ENCODE measurements at places on chromosomes 12 and 14. TPM values are rescaled to one million over a fixed set of nuclear protein-coding genes. Genes with fewer than 3 reads are reported as not detected.

The BCL11B gene
- total RNA-seq: 0.09 TPM

The EML1 gene
- 32.1 TPM for total RNA-seq

The A2ML1 gene
- not detected for total RNA-seq

The BRF1 gene
- 40.8 TPM for total RNA-seq

The KRT72 gene
- not detected for total RNA-seq

The OLR1 gene
- not detected for total RNA-seq

The KRT77 gene
- total RNA-seq: not detected

The MEG3 gene
- 12.6 TPM for total RNA-seq

The LYZ gene
- total RNA-seq: not detected

The BATF gene
- not detected for total RNA-seq

The DCN gene
- 21.3 TPM for total RNA-seq

The GPRC5A gene
- 36.0 TPM for total RNA-seq

The ADCY6 gene
- total RNA-seq: 34.6 TPM

The OASL gene
- total RNA-seq: 0.36 TPM

The ISCU gene
- total RNA-seq: 99.0 TPM
